ENCODE measurements at places on chromosomes 6 and 20.

DNA sequence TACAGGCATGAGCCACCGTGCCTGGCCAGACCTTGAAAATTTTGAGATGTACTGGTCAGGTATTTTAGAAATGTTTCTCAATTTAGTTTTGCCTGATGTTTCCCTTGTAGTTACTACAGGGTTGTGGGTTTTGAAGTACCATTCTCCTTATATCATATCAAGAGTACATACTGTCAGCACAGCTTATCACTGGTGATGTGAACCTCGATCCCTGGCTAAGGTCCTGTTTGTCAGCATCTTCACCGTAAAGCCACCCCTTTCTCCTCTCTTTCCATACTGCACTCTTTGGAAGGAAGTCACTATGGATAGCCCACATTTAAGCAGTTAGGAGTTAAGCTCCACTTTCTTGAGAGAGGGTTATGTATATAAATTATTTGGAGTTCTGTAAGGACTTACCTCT, 27.8 kb downstream of the PHACTR2 start:
- no peak for DNase-seq

GRCh38 chr20:14948416-14948815, 611.0 kb upstream of the FLRT3 start:
- DNase-seq = peak; percentile 46

DNA sequence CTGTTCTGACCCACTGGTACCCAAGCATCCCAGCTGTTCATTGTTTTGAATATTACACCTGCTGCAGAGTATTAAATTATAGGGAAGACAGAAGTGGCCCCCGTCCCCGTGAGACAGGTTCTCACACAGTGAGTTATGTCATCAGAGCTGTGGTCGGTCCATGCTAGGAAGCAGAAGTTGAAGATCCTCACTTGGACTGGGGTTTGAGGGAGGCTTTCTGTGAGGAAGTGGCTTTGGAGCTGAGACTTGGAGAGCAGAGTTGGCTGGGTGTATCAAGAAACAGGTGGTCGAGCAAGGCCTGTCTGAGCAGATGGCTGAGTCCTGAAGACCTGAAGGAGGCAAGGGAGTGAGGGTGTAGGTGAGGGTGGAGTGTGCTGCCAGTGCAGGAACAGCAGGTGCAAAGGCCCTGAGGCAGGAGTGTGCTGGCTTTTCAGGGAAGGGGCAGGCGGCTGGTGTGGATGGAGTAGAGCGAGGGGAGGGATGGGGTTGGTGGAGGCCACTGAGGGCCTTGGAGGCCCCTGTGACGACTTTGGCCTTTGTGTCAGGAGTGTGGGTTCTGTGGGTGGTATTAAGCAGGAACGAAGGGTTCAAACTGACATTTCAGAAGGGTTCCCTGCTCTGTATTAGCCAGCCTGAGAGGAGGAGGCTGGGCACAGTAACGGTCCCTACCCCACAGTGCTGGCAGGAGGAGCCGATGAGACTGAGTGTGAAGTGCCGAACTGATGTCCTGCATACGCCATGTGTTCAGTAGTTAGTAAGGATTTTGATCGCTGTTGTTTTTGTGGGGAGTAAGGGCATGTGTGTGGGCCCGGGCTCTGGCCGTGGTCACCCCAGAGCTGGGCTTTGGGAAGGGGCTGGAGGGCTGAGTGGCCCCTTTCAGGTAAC, 11.8 kb downstream of the SRC start:
- no peak for DNase-seq

DNA sequence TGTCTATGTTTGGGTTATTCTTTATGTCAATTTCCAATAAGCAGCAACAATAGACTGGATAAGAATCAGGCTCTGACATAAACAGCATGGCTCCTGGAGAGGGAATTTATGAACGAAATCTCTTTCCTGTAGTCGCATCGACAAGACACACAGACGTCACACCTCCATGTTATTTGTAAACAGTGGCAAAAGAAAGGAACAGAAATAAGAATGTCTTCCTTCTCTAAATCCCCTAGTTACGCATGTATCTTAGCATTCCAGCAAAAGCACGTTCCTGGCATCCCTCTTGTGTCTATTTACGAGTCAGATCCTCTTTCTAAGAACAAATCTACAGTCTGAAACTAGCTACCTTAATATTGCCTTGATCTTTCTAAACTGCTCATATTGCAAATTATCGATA, 559.1 kb upstream of the JAG1 start:
- no peak for DNase-seq

- DNase-seq = no peak
Observed at GRCh38 chr20:52259295-52259694, 67.7 kb upstream of the ZFP64 start.

GRCh38 chr20:63978319-63979228, 868 bp downstream of the SAMD10 start:
- peak; percentile 83 for DNase-seq

Data from epithelial cell of esophagus (primary cell).